Activated T-helper 1 cell treated with anti-CD3 and anti-CD28 coated beads, Interleukin-12 subunit alpha, Interleukin-12 subunit beta, Interleukin-2, Interleukin-4 antibody, amounts not matched to agents 30 ng/mL and 10 ng/mL and 1 ng/mL, durations not matched to agents 14 hours and 24 hours and 36 hours (primary cell): ENCODE measurements at places on chromosomes 7 and 10.

- no peak for DNase-seq
Observed at GRCh38 chr10:77798940-77799339, 127.6 kb downstream of the DLG5 start.

- no peak for DNase-seq
Observed at GRCh38 chr7:77993838-77994237, 195.3 kb downstream of the PHTF2 start.

DNA sequence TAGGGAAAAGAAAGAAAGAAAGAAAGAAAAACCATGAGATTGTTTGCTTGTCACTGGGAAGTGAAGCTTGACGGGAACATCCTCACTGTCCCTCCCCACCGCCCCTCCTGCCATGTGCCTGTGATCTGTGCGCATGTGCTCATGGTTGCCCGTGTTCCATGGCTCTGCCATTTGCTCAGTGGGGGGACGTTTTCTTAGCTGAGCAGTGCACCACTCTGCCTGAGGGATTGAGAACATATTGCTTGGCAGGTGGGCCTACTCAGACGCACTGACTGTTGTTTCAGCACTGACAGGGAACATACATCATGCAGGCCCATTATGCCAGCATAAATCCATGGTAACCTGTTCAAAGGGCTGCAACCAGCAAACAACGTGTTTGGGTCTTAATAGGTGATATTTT is 747.9 kb upstream of the GALNT17 start:
- no peak for DNase-seq

DNA sequence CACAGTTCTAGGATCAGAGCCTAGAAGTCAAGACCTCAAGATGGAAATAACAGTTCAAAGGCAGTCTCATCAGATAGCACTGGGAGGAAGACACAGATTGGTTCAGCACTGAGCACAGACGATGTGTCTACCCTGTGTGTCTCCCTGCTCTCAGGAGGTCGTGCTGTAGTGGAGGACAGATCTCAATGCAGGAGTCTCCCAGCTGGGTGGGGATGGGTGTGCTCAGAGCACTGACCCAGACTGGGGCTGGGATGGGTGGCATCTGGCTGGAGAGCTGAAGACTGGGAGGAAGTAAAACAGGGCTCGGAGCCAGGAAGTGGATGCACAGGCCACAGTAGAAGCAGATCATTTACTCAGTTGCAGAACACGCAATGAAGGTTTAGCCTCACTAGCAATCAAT is 69.5 kb upstream of the GDF10 start:
- DNase-seq: no peak

- DNase-seq: no peak
Observed at GRCh38 chr7:130853503-130854279, 119.7 kb upstream of the KLF14 start.

DNA sequence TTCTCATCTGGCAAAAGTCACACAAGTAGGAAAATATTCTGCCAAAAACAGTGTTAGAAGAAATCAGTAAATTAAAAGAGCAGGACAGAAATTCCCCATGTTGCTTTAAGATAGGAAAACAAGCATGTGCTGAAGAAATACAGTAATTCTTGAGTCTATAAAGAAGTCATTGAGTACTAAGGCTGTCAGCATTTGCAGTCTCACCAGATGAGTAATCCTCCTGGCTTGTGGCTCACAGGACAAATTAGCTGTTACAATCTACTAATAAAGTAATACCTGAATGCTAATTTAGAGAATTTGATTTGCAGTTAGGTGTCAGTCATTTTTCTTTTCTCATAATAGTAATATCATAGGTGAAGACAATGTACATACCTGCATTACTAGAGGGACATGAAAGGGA is 1158.9 kb upstream of the CELF2 start:
- DNase-seq: no peak

- DNase-seq: no peak
Observed at GRCh38 chr7:55198634-55199392, 166.3 kb upstream of the LANCL2 start.

DNA sequence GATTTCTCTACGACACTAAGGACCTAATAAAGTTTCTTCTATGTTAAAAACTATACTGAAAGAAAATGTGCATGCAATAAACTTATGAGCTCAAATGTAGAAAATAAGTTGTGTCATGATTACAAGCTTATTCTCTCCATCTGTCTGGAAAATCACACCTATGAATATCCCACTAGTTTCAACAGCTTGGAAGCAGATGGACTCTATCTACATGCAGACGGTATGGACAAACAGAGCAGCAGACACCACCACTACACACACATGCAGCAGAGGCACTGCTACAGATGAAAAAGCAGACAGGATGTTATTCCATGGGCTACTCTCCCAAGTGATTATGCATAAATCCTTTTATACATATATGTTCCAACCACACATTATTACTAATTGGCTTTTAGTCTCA is 123.4 kb upstream of the TARP start:
- DNase-seq: no peak

GRCh38 chr10:15775513-15775912 is 55.8 kb upstream of the ITGA8 start:
- no peak for DNase-seq

- DNase-seq: no peak
Observed at GRCh38 chr7:137953665-137954470, 48.0 kb downstream of the CREB3L2 start.

DNA sequence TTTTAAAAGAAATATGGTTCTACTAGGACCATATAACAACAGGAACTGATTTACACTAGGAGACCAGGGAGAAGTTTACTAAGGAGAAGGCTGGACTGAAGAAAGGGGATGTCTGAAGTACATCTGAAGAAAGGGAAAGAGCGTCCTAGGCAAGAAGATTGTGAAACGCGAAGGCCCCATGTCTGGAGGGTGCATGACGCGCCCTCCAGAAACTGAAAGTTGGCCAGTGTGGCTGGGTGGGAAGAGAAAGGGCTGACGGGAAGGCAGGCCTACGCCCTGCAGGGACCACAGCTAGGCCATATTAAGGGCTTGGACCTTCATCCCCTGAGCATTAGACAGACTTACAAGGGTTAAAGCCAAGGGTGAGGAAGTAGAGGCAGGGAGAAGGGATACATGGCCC is 158.0 kb downstream of the TRIL start:
- no peak for DNase-seq

DNA sequence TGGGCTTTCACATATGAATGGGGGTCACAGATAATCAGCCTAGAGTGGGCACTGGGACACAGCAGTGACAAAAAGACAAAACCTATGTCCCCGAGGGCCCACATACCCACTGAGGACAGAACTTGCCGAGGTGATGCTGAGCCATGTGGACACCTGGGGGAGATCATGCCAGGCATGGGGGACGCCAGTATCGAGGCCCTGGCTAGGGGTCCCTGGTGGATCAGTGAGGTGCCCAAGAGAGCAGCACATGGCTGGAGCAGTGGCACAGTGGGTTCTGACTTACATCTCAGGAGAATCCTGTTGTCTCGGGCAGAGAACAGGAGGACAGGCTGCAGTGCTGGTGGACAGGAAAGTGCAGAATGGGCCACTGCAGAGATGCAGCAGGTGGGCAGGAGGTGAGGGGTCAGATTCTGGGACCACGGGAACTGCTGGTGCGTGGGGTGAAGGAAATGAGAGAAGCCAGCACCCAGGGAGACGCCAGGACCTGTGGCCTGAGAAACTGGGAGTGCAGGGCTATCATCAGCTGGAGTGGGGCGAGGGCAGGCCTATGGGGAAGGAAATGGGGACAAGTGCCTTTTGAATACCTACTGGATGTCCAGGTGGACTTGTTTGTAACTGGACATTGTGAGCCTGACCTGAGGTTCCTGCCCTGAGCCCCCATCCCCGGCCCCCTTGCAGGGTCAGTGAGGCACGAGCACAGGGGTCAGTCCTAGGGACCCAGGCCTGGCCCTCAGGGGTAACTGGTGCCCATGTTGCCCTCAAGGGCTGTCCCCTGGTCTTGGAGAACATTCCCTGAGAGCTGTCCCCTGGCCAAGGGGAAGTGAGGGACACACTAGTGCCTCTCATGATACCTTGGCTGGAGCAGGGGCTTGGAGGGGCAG is 91.2 kb upstream of the RET start:
- DNase-seq: no peak

DNA sequence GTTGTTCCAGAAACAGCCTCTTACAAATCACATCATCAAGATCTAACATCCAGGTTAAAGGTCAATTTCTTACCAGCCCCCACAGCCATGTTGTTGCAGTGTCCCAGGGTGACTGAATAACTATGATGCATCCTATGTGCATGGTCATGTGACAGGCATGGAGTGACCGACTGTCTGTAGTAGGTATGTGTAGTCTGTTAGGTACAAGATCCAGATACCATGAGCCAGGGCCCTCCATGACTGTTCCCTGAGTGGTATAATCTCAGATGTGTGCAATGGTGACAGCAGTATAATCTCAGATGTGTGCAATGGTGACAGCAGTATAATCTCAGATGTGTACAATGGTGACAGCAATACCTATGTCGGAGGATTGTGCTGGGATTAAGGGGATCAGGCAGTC is 8.8 kb downstream of the CDHR3 start:
- no peak for DNase-seq

- no peak for DNase-seq
Observed at GRCh38 chr7:108251700-108252099, 121.5 kb upstream of the LAMB4 start.

DNA sequence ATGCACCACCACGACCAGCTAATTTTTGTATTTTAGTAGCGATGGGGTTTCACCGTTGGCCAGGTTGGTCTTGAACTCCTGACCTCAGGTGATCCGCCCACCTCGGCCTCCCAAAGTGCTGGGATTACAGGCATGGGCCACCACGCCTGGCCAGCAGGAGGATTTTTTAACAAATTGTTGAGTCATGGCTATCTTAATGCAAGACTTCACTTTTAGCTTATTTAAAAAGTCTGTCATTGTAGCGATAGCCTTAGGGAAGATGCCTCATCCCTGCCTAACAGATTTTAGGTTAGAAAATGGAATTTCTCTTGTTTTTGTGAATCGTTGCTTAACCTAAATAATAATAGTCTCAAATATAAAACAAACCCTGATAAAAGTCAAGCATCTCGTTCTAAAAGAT is 35.5 kb downstream of the PPP2R2D start:
- no peak for DNase-seq

DNA sequence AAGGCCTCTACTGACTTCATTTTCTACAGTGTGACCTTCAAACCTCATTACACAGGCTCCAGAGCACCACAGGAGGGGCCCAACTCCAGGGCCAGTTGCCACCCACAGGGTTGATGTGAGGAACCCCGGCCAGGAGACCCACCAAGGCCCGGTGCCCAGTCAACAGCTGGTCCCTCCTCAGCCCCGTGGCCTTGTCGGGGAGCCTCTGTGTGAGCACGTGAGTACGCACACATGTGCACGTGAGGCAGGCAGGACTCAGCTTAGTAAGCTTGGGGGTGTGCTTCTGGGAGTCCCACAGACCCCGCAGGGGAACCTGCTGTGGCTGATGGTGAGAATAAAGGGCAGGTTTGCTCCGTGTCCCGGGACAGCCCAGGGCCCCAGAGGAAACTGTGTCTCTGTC is 104.5 kb downstream of the VIPR2 start:
- no peak for DNase-seq

GRCh38 chr7:28135760-28136159 is 44.8 kb downstream of the JAZF1 start:
- no peak for DNase-seq

DNA sequence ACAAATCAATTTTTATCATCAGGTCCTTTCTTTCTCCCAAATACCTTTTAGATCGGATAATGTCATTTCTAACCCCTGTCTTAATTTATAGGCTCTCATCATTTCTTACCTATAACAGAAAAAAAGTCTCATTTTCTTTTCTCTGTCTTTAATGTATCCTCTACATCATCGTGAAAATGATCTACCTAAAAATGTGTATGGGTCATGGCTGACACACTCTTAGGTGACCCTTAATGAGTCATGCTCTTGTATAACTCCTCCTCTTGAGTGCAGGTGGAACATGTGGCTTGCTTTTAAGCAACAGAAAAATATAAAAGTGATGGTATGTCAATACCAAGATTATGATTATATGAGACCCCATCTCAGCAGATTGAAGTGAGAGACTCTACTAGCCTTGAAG is 139.4 kb downstream of the SEMA3C start:
- DNase-seq: no peak

- DNase-seq: no peak
Observed at GRCh38 chr7:148935451-148935850, 51.4 kb upstream of the EZH2 start.

GRCh38 chr7:139776486-139777132 is 1.2 kb downstream of the HIPK2 start:
- no peak for DNase-seq

- no peak for DNase-seq
Observed at GRCh38 chr10:119969609-119970008, 77.1 kb downstream of the SEC23IP start.

GRCh38 chr10:133024704-133025557 is 62.8 kb upstream of the ADGRA1 start:
- DNase-seq: no peak

DNA sequence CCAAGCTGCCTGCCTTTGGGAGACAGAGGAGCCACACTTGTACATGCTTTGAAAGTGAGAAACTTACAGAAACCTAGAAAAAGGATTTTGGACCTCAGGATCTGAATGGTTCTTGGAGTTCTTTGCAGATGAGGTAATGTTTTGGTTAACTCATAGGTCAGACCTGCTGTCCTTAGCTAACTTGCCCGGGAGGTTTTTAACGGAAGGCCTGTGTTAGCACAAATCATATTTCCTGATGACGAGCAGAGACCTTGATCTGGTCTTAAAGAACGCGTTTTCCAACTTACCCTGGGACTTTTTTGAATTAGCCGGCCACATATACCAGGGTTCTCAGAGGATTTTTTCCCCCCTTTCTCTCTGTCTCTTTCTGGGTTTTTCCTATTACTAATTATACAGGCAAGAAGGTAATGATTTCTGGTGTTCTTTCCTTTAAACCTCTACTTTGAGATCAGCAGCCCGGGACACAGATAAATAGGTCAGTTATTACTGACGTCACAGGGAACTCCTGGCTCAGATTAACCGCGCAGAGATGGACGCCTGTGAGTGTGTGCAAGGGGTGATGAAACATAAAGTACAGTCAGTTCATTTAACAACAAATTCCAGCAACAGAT is 101.7 kb upstream of the KLF6 start:
- no peak for DNase-seq

DNA sequence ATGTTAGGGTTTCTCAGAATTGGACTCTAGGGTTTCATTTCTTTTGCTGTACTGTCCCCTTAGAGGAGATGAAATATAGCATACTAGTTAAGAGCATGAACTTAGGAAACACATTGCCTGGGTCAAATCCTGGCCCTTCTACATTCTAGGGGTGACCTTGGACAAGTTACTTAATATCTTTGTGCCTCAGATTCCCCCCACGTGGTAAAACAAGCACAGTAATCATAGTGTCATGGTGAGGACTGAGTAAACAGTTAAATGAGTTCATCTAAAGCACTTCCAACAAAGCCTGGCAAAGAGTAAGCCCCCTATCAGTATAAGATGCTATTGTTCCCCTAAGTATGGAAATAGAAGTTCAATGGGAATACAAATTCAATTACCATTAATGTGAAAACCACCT is 5.1 kb downstream of the DPY19L1 start:
- no peak for DNase-seq

GRCh38 chr7:81623251-81623855 is 146.5 kb downstream of the HGF start:
- DNase-seq: no peak
